ENCODE measurements at places on chromosomes 3 and 15.

- DNase-seq = no peak
These were observed 261.8 kb upstream of the GOLGA6L4 start for GRCh38 chr15:83973816-83974215.

DNA sequence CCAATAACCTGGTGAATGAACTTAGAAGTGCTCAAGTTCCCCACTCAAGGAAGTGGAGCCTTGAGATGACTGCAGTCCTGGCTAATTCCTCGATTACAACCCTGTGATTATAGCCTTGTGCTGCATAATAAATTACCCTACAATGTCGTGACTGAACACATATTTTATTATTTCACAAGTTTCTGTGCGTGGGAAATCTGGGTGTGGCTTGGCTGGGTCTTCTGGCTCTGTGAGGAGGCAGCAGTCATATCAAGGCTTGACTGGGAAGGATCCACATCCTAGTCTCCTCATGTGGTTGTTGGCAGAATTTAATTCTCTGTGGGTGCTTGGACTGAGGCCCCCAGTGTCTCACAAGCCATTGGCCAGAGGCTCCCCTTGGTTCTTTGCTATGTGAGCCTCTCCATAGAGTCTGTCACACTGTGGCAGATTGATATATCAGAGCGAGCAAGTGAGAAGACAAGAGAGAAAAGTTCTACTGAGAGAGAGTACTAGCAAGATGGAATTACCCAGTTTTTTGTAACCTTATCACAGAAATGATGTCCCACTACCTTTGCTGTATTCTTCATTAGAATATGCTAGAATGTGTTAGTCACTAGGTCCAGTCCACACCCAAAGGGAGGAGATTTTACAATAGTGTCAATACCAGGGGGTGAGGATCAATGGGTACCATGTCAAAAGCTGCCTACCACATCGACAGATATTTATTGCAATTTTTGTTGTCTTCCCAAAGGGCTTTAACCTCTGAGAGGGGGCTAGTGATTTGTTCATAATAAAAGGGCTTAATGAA, 102.8 kb upstream of the TBC1D5 start:
- no peak for DNase-seq

- DNase-seq = no peak
These were observed 177.5 kb downstream of the TLE3 start for GRCh38 chr15:69920221-69920620.

DNA sequence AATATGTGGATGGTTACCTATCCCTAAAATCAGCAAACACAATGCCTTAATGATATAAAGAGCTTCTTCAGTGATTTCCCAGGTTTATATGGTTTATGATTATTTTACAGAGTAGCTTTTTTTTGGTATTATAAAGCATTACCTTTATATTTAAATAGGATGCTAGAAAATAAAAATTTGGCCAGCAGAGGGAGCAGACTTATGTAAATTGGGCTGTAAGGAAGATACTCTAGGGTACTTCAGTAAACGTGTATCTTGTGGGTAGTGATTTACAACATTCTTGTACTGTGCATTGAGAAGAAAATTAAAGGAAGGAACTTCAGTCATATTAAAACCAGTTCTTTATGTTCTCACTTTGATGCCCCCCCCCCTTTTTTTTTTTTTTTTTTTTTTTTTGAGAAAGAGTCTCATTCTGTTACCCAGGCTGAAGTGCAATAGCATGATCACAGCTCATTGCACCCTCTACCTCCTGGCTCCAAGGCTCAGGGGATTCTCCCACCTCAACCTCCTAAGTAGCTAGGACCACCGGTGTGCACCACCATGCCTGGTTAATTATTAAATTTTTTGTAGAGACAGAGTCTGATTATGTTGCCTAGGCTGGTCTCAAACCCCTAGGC, 167.9 kb downstream of the BBX start:
- DNase-seq = no peak

DNA sequence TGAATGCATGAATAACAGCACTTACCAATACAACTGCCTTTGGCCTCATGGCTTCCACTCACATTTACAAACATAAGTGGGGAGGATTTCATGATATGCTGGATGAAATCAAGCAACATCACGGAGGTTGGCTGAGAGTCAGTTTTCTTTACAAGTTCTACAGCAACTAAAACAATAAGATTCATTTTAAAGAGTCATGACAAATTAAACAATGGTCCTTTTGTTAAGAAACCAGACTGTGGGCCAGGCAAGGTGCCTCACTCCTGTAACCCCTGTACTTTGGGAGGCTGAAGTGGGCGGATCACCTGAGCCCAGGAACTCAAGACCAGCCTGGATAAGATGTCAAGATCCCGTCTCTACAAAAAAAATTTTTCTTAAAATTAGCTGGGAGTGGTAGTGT, 12.4 kb downstream of the ATR start:
- no peak for DNase-seq

GRCh38 chr15:42154212-42154941, 2.1 kb downstream of the PLA2G4F start:
- DNase-seq = no peak

DNA sequence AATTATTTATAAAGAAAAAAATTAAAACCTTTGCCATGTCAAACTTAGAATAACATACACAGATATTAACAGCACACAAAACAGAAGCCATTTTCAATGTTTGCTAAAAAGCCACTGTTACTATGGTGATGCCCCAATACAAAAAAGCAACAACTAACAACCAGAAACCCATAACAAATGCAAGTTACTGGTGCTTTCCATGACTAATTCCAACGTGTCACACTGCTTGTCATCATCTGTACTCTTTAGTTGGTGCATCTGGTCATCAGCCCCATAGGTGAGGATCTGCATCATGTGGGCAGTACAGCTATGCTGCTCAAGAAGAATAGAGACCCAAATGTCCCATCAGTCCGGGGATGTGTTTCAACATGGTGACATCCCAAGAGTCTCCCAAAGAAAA, 52.8 kb downstream of the ATP8B4 start:
- no peak for DNase-seq

- DNase-seq = no peak
These were observed 35.6 kb downstream of the LRRFIP2 start for GRCh38 chr3:37138816-37139215.

DNA sequence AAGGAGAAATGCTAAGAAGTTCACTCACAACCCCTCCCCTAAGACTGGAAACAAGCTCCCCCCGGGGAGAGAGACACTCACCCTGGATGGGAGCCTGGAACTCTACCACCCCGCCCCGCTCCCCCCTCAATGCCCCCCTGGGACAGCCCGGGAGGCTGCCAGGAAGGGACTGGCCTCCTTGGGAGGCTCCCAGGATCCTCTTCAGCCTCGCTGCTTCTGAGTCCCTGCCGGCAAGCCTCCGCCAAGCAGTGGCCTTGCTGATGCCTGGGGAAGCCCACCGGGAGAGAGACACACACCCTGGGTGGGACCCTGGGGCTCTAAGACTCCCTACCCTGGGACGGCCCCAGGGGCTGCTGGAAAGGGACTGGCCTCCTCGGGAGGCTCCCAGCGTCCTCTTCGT, 33.4 kb downstream of the CPEB1 start:
- DNase-seq = no peak

DNA sequence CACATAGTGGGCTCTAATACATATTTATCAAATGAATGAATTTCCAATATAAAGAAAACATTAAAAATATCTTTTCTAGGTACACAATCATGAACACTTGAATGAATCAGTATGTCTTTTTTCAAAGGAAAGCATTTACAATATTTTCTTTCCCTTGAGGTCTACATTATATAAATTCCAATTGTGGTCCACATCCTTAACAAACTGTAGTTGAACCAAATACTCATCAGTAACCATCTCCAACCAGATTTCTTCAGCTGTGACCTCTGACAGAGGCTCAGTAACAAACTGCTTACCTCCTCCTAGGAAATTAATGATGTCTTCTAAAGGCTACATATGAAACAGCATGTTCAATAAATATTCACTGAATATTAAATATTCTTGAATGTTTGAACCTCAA, 58.8 kb downstream of the CFAP20DC start:
- no peak for DNase-seq

- DNase-seq = no peak
These were observed 10.3 kb downstream of the MYL3 start for GRCh38 chr3:46852839-46853355.

DNA sequence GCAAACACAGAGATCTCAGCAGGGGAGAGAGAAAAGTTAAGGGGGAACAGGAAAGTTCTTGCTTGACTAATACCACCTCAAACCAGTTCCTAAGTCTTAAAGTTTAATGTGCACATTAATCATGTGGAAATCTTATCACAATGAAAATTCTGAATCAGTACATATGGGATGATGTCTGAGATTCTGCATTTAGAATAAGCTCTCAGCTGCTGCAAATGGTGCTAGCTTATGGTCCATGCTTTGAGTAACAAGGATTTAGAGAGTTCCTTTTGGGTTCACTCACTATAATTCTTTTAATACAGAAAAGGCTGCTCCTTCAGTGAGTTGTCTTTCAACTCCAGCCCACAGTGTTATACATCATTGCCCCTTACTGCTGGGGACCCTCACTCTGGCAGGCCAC, 99.5 kb upstream of the THRB start:
- no peak for DNase-seq

DNA sequence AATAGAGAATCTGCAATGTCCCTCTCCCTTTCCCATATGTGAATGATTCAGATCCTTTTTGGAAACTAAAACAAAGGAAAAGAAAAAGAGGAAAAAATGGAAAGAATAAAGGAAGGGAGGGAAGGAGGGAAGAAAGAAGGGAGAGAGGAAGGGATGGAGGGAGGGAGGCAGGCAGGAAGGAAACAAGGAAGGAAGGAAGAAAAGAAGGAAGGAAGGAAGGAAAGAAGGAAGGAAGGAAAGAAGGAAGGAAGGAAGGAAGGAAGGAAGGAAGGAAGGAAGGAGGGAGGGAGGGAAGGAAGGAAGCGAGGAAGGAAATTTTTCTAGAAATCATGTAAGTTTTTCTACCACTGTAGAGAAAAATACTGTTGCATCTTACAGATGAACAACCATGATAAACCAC, 215.0 kb upstream of the CBLB start:
- DNase-seq = no peak

DNA sequence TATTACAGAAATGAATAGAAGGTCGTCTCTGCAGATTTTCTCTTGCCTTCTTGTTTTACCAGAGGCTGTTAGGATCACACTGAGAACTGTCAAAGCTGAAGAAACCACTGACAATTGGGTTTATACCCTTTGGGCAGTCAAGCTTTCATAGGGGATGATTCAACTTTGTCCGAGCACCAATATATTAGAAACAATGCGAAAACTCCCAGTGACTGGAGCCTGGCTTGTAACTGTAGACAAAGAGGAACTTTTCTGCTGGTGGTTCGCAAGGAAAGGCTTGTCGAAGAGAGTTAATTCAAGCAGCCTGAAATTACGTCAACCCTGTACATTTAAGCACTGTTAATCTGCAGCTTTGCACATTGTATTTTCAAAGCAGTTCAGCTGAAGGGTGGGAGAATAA, 193.2 kb upstream of the ZNF385D start:
- DNase-seq = no peak

DNA sequence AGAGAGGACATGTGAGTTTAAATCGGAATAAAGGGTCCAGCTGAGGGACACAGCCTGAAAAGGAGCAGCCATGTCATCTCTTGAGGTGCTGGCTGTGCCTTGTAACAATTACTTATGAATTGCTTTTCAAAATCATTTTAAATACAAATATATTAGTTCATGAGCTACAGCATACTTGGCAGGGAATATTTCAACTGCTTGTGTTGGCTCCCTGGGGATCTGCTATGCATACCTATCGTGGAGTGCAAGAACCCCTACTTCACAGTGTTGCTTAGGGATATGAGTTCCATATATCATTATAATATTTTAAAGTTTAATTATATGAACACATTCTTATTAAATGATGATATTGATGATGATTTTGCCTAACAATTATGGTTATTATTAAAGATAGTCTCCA, 19.1 kb upstream of the P2RY14 start:
- DNase-seq = no peak

GRCh38 chr15:78225783-78226541, 8.4 kb downstream of the ACSBG1 start:
- no peak for DNase-seq

DNA sequence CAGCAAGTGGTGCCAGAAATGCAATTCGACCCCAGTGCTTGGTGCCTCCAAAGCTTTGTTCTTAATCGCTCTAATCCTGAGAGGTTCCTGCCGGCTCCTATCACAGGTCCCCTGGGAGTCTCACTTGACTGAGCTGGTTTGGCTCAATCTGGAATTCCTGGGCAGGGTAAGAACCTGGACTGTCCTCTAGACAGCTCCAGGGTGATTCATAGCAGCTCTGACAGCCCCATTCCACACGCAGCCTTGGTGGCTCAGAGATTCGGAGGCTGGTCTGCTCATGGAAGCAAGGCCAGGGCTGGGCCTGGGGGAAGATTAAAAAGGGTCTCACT, 37.9 kb downstream of the MYO5C start:
- DNase-seq = no peak

- DNase-seq = no peak
These were observed 2.2 kb upstream of the LYZL4 start for GRCh38 chr3:42412526-42413155.

GRCh38 chr3:14473411-14473891, 66.7 kb downstream of the GRIP2 start:
- no peak for DNase-seq

- no peak for DNase-seq
These were observed 259.8 kb downstream of the MAGI1 start for GRCh38 chr3:65778968-65779367.

- no peak for DNase-seq
These were observed 356.4 kb downstream of the LPP start for GRCh38 chr3:188510366-188510765.

- DNase-seq = no peak
These were observed 62.9 kb downstream of the SERPINI1 start for GRCh38 chr3:167798443-167798842.

DNA sequence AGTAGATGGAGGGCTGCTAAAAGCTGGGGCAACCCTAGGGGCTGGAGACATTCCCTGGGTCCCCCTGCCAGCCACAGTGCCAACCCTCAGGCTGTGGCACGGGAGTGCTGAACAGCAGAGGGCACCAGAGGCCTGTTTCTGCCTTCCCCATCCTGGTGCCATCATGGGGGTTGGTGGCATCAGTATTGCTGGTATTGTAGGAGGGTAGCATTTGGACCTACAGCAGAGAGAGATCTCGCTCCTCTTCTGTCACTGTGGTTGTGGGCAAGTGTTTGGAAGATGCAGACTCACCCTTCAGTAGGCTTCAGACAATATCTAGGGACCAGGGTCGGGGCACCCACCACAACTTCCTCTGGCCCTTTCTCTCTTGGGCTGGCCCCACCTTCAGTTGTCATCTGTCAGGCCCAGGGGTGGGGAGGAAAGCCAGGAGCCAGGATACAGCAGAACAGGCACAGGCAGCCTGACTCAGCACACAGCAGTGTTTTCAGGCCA, 123.5 kb downstream of the RPLP1 start:
- no peak for DNase-seq

Measured in liver (tissue), 10 donors.